ENCODE measurements at places on chromosomes 7 and 10.
A peak's percentile ranks its signal among the peaks of the same experiment; 100 is the strongest.

- no peak for DNase-seq
Observed at GRCh38 chr10:81828251-81828650, 46.7 kb upstream of the NRG3 start.

GRCh38 chr10:75187961-75188426 is 22.6 kb upstream of the VDAC2 start:
- peak; percentile 50 for DNase-seq

DNA sequence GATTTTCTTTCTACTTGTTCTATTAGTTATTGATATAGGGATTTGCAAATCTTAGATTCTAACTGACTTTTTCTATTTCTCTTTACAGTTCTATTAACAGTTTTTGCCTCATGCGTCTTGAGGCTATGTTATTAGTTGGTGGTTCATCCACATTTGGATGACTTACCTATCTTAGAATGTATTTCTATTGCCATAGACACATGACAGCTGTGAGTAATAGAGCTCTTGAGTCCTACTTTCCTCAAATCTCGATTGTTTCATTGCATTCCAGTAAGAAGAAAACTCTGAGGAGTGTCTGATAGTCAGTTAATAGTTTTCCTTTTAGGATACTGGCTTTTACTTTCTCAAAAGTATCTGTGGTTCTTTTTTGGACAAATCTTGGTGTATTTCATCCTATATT is 241.4 kb upstream of the ZNF32 start:
- no peak for DNase-seq

DNA sequence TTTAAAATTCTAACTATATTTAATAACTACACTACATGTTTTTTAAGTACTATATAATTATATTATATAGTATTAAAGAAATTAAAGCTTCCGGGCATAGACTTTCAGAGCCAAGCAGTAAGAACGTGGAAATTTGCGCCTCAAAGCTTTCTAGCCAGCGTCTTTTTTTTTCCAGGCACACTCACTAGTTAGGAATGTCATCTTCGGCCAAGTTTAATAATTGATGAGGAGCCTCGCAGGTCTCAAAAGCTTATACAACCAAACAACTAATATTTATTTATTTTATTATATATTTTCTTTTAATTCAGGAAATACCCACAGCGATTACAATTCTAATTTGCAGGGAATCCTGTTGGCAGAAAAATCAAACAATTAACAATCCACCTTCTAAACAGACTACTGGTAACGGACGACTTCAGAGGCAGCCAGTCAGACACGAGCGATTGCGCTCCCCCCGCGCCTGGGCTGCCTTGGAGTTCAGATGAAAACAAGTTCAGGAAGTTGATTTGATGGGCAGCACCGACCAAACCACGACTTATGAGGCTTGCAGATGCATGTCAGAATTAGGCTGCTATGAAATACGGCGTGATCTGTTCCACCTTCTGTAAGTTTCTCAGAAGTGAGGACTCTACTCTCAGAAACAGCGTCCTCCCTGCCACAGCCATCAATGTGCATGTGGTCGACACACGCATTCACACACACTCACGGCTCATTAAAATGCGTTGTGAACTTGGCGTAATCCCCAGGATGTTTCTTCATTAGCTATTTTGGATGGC is 431.8 kb upstream of the MGMT start:
- peak; percentile 44 for DNase-seq

- no peak for DNase-seq
Observed at GRCh38 chr10:66958466-66958865, 32.6 kb downstream of the LRRTM3 start.

DNA sequence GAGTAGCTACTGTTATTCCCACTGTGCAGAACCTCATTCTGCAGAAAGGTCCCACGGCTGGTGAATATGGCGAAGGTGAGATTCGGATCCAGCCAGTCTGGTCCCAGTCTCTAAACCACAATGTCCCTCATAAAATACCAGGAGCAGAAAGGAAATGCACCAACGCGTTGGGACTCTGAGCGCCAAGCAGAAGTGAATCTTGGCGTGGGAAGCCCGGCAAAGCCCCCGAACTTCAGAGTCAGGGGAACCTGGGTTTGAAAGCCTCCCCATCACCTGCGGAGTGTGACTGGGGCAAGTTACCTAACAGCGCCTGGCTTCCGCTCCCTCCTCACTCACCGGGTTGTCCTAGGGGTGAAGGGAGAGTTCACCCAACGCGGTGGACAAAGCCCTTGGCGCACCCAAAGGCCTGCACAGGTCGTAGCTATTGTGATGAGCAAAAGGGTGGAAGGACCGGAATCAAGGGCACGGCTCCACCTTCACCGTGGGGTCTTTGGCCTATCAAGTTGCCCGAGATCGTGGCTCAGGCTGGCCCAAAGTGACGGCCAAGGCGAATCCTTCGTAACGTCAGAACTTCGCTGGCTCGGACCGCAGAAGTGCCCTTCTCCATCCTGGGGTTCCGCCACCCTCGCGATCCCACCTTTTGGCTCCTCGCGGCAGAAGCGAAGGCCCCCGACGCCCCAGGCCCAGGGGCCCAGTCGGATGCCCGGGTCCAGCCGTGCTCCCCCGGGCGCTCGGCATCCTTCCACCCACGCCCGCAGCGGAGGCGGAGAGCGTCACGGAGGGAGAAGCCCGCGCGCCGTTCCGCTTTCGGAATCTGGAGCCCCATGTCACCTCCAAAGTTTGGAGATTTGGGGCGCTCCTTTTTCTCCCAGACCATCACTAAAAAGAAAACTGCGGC is 811 bp downstream of the RGS10 start:
- peak; percentile 40 for DNase-seq

DNA sequence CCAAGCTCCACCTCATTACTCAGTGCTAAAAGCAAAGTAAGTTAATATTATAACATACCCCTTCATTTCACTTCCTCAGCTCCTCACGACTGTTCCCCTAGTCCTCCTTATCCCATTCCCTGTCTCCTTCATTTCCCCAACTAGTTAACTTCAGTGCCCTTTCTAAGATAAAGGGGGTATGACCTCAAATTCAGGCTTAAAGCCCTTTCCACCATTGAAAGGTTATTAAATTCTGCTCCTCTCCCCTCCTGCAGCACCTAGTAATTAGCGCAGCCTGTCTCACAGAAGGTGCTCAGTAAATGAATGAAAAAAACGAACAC is 1.0 kb downstream of the CRPPA start:
- no peak for DNase-seq

DNA sequence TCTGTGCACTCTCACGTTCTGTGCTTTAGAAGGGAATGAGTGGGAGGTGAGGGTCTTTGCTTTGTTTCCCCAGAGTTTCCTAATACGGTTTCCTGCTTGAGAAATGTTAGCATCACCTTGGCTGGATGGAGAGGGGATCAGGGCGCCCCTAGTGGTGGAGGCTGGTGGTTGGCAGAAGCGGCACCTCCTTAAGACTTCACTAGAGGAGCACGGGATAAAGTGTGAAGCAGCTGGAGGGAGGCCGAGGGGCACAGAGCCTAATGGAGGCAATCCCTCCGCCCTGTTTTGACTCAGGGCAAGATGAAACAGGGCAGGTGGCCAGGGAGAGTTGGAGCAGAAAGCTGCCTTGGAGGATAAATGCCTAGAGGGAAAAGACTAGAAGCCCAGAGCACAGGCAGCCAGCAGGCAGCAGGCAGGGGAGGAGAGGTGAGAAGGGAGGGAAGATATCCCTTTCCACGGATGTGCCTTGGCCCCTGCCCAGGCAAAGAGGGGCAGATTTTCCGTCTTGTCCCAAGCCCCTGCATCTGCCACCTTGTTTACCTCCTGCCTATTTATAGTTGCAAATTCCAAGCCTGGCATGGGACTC is 56.0 kb upstream of the BTRC start:
- DNase-seq = peak; percentile 44

GRCh38 chr10:94264085-94264484 is 98.7 kb downstream of the NOC3L start:
- no peak for DNase-seq

- no peak for DNase-seq
Observed at GRCh38 chr10:35416619-35417312, 80.5 kb downstream of the CCNY start.

- DNase-seq = no peak
Observed at GRCh38 chr7:66419210-66419609, 209.5 kb upstream of the KCTD7 start.

DNA sequence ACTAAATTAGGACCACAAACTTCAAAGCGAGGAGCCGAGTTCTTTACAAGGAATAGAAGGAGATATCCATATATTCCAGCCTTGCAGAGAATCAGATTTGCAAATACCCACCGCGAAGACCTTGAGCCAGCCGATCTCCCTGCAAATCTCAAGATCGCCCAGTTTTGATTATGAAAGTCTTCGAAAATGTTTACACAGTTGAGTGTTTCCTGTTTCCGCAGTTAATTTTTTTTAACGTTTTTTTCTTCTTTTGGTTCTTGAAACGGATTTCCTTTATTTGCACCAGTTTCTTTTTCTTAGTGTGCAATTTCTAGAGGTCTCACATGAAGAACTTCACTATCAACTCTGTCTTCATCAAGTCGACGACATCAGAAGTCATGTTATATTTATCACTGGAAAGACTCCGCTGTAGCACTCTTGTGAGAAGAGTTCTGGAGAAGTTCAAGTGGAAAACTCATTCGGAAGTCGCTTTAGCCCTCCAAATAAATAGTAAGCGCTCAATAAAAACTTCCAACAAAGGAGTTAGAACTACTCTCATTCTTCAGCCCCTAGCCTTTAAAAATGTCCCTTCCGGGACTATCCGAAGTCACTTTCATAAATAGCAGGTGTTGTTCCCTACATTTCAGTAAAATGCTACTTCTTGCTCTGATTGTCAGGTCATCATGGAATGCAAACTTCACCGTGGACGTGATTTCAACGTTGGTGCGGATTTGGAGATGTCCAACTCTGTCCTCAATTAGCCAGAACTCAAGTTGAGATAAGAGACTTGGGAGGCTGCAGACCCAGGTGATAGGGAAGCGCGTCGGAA is 11.9 kb upstream of the SPAG6 start:
- DNase-seq = no peak

DNA sequence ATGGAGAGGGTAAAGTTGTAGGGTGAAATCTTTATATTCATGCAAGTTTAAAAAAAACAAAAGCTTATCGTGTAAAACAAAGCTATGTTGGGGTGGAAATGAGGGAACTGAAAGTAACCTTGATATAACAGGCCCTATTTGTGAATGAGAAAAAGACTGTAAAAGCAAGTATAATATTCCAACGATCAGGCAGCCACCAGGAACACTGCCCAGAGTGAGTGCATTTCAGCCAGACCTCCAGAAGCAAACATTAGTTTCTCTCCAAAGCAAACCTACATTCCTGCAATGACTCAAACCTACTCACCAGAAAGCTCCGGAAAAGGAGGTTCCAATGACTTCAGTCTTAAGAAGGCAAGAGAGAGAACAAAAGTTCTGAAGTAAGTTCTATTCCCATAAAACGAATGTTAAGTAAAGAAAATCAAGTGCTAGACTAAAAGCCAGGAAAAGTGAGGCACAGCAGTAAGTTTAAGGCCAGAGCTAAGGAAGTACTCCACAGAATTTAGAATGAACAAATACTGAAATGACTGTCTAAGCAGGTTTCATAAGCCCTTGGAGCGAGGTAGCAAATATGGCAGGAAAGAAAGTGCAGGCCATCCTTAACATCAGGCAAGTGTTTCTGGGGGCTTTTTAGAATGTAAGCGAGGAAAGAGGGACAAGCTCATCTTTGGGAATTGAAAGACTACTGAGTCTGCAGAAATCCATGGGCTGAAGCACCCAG is 493.1 kb downstream of the XPNPEP1 start:
- no peak for DNase-seq

DNA sequence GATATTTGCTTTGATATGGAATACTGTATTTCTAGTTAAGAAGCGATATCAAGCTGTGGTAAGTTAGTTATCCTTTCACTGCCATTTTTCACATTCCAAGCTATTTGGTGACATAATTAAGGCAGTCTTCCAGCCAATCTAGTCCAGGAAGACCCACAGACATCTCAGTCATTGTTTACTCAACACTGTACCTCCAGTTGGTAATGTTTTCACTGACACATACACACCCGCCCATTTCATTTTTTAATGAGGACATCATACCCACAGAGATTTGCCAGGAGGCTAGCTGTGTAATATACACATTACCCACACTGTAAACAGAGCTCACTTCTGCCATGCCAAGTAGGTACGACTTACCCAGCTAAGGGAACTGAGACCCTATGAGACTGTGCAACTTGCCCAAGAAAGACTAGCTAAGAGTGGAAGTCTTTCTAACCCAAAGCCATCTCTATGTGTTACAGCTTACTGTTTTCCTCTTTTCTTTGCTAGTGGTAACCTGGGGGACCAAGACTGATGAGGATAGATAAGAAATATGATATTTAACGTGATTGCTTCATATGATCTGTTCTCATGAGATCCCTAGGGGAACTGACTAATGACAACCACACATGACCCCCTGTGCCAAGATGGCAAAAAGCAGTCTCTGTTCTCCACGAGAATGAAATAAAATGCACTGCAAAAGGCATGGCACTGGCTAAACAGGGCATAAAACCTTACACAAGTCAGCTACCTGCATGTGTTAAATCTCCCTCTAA is 179.0 kb downstream of the DGKI start:
- DNase-seq = no peak

DNA sequence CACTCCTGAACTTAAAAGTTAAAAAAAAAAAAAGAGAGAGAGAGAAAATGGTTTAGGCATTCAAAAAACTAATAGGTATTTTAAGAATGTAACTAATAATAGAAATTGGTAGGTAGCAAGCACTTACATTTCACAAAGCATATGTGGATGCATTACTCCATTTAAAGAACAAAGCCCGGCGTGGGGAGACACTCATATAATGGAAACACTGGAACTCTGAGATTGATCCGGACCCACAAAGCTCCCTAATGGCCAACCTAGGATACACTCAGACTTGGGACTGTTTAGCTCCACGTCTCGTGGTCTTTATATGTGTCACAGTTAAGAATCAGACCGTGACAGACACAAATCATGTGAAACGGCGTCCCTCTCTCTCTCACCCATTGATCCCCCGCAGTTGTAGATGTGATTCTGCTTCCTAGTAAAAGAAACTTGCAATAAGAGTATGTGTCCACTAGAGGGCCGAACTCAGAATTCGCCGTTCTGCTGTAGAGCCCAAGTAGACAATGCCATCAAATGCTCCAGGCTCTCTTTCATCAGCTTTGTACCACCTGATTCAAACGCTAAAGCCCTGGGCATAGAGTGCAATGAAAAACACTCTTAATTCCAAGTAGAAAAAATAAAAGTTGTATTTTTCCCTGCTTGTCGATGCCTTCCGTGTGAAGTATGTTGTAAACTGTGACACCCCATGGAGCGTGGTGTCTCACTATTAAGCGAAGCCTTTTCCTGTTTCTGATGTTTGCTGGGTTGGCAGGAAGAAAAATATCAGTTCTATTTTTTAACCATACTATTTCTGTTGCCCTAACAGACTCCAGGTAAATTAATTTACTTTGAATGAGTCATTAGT is 429.0 kb upstream of the MTPN start:
- DNase-seq = no peak

DNA sequence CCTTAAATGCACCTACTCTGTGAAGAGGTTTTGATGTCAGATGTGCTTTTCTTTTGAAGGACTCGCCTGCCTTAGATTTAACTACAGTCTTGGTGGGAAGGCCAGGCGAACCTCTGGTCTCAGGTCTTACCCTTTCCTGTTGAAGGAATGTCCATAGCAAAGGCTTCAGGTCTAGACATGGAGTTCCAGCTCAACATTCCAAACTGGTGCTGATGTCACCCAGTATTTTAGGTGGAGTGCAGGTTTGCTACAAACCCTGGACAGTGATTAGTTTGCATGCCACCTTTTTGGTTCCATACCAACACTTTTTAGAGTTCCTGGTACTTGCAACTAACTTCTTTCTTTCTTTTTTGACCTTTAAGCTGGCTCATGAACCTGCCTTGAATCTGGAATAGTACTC is 258.7 kb downstream of the GFRA1 start:
- no peak for DNase-seq
